Right renal cortex interstitium (tissue), 3 donors: ENCODE measurements at places on chromosomes 1 and 21.

GRCh38 chr1:201420608-201421002 lies 925 bp downstream of the TNNI1 start:
- DNase-seq: no peak

DNA sequence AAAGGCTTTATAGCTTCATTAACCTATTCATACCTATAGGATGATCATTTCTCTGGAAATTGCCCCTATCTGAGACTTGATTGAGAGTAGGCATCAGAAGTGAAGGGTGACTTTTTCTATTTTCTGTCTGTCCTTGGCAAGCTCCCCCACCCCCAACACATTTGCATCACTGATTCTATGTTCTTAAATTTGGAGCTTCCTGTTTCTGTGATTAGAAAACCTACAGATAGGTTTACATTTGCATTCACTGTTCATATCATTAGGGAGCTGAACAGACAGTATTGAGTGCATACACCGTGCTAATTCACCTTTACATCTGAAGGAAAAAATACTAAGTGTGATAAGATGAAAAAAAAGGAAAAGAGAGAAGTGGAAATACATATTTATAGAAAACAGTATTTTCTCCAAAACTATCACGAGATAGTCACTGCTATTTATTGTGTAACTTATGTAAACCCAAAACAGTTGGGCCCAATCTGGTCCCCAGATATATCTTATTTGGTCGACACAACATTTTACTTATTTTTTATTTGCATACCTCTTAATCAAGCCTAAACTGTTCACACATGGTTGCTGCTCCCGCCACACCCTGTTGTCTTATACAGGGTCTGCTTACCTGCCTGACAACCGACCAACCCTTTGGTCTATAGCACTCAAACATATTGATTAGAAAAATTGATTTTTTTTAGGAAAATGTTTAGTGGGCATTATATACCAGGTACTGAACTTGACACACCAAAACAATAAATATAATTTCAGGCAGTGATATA lies 218.8 kb downstream of the NTNG1 start:
- DNase-seq: no peak

DNA sequence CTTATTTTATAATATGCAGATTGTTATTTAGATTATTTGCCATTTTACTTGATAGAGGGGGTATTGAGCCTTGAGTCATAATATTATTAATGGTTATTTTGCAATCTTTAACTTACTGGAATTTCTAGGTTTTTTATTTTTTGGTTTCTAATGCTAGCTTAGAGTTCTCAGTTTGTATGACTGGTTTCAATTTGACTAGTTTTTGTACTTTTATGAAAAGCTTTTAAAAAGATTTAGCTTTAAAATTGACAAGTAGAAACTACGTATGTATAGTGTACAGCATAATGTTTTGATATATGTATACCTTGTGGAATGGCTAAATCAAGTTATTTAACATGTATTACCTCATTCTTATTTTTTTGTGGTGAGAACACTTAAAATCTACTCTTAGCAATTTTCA lies 41.5 kb downstream of the CEP350 start:
- no peak for DNase-seq

GRCh38 chr1:201111672-201112071 lies 554 bp downstream of the CACNA1S start:
- no peak for DNase-seq

DNA sequence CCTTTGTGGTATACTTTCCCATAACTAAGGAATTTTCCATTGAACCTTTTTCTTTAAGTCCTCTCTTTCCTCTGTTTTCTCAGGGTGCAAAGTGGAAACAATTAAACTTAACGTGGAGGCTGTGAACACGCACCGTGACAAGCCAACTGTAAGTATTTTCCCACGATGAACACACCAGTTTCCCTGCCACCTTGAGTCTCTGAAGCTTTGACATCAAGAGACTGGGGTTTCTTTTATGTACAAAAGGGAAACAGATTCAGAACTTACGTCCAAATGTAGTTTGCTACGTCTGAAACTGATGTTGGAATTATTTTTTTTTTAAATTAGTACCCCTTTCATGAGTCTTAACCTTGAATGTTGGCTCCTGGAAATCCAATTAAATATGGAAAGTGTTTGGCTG lies 17.2 kb upstream of the C4BPB start:
- no peak for DNase-seq

DNA sequence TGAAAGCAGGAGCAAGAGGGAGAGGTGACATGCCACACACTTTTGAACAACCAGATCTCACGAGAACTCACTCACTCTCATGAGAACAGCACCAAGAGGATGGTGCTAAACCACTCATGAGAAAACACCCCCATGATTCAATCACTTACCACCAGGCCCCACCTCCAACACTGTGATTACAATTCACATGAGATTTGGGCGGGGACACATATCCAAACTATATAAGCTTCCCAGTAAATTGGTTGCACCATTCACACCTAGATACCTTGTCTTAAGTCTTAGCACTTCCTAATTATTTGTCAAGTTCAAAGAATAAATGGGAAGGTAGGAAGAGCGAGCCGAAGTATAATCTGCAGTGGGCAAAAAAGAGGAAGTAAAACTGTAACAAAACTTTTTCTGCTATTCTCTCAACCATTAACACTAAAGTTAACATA lies 34.3 kb downstream of the AMY1C start:
- no peak for DNase-seq

- DNase-seq: no peak
Observed at GRCh38 chr1:180235077-180235501, 5.0 kb downstream of the LHX4 start.

GRCh38 chr1:196078691-196079090 lies 529.5 kb downstream of the KCNT2 start:
- no peak for DNase-seq

DNA sequence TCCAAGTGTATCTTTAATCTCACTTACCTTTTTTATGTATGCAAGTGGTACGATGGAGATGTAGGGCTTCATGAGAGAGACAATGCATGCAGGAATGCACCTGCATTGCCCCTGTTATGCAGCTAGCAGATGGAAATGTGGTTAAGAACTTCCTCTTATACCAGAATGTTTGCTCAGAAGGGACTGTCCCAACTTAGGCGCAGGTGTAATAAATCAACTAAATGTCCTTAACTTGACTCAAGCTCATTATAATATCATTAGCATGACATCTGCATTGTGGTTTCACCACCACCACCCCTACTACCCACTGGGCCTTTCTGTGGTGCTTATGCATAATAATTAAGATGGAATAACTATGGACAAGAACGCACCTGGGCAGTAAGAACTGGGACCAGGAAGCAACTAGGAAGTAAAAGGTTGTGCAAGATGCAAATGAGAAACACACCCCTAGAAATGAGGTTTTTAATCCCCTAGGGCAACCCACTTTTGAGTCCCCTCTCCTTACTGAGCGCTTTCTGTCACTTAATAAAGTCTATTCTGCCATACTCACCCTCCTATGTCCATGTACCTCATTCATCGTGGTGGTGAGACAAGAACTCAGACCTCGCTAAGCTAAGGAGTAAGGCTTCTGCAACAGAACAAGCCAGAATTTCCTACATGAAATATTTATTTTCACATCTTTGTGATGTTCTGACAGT lies 1103.3 kb upstream of the B3GALT2 start:
- DNase-seq: no peak

- no peak for DNase-seq
Observed at GRCh38 chr1:44911026-44911425, 68.0 kb upstream of the PTCH2 start.

- DNase-seq: no peak
Observed at GRCh38 chr1:107889524-107889923, 75.5 kb downstream of the VAV3 start.

DNA sequence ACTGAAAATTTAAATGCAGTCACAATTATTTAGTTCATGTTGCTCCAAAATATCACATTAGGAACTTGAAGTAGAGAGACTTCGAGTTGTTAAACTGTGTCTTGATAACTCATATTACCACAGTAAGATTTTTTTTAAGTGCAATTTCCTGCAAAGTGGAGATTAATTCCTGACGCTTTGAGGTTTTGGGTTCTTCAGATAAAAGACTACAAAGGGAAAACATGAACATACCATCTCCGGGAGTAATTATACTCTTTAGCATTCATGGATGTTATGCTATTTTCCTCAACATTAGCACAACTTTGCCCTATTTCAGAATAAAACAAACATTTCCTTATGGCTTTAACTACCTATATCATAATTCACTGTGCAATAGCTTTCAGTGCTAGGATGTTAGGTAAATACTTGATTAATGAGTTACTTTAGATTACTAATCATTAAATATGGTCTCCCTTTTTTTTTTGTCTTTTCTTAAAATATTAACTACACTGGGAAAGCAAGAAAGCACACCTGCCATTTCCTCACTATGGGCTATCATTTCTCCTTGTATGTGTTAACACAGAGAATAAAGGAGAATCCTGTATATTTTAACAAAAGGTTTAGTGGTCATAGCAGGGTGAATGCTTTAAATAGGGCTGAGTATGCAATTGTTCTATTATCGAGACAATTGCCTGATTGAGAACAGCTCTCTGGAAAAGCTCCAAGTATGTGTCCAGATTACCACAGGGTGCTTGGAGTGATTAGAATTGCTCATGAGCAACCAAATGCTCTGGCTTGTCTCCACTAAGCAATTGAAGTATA lies 252.5 kb upstream of the C1orf105 start:
- DNase-seq: no peak

DNA sequence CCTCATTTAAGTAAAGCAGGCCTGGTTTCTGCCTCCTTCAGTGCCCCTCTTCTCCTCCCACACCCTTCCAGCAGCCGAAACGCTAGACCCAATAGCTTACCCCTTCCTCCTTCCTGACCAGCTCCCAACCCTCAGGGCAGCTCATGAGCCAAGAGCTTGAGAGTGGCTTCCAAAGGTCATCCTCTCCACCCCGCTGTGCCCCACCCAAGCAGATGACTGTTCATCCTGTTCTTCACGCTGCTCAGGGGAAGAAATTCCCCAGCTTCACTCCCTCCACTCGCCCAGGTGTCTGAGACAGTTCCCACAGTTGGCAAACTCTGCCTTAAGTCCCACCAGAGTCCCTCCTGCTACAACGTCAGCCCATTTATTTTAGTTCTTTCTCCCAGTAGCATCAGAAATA lies 23.4 kb downstream of the ARHGEF19 start:
- DNase-seq: no peak
